Posterior vena cava (tissue), 2 donors: ENCODE measurements at places on chromosomes 1 and 21. TPM values are rescaled to one million over a fixed set of nuclear protein-coding genes. Genes with fewer than 3 reads are reported as not detected.

- DNase-seq: no peak
These were observed 14.8 kb downstream of the EDN2 start for GRCh38 chr1:41469706-41470105.

- no peak for DNase-seq
These were observed 13.2 kb downstream of the ITPKB start for GRCh38 chr1:226725897-226726267.

LRRC53 gene
- not detected for total RNA-seq

MROH9 gene
- total RNA-seq: 0.46 TPM

DMRTA2 gene
- not detected for total RNA-seq

KCNQ4 gene
- total RNA-seq: 11.4 TPM

LAX1 gene
- total RNA-seq: 0.81 TPM
